Activated T-cell treated with anti-CD3 and anti-CD28 coated beads, Interleukin-2, amount 50 U/mL, for 1 hour (primary cell): ENCODE measurements at places on chromosomes 16 and 17.

DNA sequence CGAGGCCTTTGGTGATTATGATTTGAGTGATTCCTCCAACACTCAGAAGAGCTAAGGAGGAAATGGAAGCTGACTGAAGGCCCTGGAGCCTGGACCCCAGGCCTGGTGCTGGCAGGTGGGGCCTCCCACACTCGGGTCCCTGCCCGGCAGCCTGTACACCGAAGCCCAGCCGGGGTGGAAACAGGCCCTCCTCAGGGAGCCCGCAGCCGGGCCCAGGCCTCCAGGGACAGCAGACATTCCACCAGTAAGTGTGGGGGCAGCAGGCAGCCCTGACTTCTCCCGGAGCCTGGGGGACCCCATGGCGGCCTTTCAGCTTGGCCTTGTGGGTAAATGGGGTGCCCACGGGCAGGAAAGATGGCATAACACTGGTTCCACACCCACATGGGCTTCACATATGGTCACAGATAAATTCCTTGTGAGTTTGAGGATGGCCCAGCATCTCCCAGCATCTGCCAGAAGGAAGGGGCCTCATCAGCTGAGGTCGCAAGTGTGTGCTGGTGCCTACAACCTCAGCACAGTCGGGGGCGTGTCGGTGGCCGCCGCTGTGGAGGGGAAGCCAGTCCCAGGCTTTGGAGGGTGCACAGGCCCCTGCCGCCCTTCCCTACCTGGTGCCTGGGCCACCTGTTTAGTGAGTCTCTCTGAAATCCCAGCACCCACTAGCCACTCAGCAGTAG, 29.2 kb upstream of the SLC38A10 start:
- no peak for DNase-seq

DNA sequence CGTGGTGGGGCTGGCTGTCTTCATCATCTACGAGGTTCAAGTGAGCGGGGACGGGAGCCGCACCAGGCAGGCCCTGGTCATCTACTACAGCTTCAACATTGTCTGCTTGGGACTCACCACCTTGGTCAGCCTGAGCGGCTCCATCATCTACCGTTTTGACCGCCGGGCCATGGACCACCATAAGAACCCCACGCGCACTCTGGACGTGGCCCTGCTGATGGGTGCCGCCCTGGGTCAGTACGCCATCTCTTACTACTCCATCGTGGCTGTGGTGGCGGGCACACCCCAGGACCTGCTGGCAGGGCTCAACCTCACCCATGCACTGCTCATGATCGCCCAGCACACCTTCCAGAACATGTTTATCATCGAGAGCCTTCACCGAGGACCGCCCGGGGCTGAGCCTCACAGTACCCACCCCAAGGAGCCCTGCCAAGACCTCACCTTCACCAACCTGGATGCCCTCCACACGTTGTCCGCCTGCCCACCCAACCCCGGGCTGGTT, 5.1 kb upstream of the OTOP3 start:
- DNase-seq: no peak

GRCh38 chr16:9518051-9518450, 426.6 kb downstream of the HAPSTR1 start:
- DNase-seq: no peak

GRCh38 chr16:57016301-57016700, 26.9 kb downstream of the NLRC5 start:
- DNase-seq: no peak

DNA sequence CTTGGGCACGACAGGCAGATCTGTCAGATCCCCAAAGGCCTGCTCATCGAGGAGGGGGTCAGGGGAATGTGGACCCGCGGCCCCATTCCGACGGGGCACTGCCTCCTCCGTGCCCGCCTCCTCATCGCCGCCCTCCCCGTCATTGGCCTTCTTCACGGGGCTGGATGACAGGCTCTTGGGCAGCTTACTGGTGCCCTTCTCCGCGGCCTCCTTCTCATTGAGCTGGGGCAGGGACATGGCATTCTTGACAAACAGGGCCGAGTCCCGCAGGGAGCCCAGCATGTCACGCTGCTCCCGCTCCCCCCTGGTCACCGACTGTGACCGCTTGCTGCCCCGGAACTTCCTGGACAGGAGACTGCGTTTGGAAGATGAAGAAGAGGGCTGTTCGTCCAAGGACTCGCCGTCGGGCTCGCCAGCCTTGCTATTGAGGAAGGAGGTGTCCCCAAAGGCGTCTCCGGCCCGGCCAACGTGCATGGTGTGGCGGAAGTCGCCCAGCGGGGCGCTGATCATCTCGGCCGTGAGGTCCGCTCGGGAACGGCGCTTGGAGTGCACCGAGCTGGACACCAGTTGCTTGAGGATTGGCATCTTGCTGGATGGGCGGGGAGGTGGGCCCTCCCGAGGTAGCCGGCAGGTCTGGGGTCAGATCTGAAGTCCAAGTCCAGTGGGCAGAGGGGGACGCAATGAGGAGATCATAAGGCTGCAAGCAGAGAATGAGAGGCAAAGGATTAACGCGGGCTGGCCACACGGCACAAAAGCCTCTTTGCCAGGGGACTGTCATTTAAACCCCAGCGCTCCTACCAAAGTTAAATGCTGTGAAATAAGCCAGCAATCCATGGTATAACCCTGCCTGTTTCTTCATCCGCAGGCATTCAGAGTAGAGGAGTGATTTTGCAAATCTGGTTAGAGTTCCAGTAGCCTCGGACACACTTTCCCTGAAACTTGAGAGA, 24.5 kb upstream of the CPSF4L start:
- DNase-seq: no peak

- DNase-seq: no peak
These were observed 4.7 kb upstream of the ABCC11 start for GRCh38 chr16:48252013-48252412.

- peak; percentile 64 for DNase-seq
These were observed 51.5 kb upstream of the MGAT5B start for GRCh38 chr17:76816590-76817135.

DNA sequence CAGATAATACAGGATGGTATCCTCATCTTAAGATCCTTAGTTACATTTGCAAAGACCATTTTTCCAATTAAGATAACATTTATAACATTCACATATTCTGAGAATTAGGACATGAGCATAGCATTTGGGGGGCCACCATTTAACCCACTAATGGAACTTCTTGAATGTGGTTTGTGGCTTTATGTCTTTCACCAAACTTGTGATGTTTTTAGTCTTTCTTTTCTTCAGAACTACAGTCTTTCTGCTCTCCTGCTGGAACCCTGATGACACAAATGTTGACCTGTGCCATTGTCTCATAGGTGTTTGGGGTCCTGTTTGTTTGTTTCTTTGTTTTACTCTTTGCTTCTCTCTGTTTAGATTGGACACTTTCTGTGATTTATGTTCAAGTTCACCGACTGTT, 23.2 kb downstream of the COX11 start:
- DNase-seq: no peak

DNA sequence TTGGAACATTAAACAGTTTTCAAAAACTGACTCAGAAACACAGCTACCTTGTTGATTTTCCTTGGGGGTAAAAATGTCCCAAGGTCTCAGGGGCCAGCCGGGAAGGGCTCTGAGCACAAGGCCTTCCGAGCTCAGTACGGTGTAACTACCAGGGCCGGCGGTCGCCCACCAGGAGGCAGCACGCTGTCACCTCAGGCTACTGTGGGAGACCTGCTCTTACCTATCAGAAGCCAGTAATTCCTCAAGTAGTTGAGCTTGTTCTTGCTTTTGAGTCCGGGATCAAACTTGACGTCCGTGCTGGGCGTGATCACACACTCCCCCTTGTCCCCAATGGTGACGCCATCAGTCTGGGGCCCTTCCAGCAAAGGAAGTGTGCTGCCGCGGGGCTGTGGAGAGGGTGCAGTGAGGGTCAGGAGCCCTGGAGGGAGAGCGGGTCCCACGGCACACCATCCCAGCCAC, 43.4 kb upstream of the ICAM2 start:
- DNase-seq: peak; percentile 55

DNA sequence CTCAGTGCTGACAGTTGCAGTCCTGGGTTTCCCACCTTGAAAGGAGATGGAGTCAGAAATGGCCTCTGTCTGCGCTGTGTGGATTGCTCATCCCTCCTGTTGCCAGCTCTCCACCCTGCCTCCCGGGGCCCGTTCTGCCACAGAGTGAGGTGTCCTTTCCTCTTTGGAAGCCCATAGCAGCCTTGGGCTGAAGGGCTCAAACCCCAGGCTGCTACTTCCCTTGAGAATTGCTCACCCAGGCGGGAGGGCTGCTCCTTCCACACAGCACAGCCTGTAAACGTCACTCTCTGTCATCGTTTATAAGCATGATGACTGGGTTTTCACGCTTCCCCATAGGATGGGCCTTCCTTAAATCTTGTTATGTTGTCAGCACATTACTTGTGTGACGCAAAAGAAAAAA, 62.7 kb downstream of the FOXK2 start:
- no peak for DNase-seq

DNA sequence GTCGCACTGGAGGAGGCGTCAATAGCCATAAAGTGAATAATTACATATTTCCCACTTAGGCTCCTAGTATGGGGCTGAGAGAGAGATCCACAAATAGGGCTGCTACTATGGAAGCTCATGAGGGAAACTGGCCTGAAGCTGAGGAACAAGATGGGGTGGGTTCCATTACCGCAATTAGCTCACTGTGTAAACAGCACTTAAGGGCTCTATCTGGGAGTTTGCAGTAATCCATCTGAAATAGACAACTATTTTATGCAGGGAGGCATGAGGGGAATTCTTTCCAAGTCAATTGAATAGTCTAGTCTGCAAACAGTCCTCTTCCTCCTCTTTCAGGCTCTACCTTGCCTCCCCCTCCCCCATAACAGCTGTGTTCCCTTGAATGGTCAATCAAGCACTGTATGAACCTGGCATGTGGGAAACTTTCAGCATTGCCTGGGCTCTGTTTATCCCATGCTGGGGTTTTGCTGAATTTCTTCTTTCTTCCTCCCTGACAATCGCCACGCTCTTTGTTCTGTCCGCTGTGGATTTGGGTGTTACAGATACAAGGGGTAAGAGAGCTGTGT, 56.1 kb upstream of the MAF start:
- DNase-seq: no peak

GRCh38 chr17:39118674-39119419, 32.6 kb downstream of the PLXDC1 start:
- DNase-seq: no peak

- no peak for DNase-seq
These were observed 14.7 kb upstream of the BCAR1 start for GRCh38 chr16:75265911-75266701.

GRCh38 chr17:41777574-41778188, 8.8 kb downstream of the JUP start:
- DNase-seq: no peak

- DNase-seq: no peak
These were observed 1.2 kb upstream of the LITAFD start for GRCh38 chr16:8880839-8881510.

- no peak for DNase-seq
These were observed 66.0 kb downstream of the GNAO1 start for GRCh38 chr16:56257239-56257638.

GRCh38 chr17:11122908-11123307, 118.1 kb upstream of the SHISA6 start:
- no peak for DNase-seq

DNA sequence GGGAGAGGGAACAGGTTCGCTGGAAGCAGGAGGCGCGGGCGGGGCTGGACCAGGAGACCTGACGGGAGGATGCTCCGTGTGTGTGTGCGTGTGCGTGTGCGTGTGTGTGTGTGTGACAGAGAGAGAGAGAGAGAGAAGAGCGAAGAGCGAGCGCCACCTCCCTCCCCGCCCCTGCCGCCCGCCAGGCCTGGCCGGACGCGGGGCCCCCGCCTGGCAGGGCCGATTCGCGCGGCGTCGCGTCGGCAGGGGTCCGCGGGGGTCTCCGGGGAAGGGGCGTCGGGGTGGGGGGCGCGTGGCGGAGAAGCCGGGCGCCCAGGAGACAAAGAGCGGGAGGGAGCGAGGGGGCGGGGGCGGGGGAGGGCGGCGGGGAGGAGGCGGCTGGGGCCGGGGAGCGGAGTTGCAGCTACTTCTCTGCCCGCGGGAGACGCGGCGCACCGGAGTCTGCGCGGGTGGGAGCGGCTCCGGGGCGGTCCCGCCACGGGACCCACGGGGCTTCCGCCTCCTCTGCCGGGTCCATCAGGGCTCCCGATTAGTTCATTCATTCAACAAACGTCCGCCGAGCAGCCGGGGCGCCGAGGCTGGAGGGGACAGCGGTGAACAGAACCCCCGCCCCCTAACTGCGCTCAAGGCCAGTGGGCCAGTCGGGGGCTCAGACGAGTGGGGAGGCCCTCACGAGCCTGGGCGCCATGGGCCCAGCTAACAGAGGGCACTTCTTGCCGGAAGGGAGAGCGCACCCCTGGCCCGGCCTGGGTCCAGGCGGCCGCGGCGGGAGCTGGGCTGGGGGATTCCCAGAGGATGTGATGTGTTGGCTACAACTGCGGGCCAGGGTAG, at the start of gene SAMD14:
Gene SAMD14 (minus strand): TSS at position 433 of the 831 bp plus-strand sequence. CDS start 5,201 bp downstream, outside the sequence.
- DNase-seq: peak; percentile 68

DNA sequence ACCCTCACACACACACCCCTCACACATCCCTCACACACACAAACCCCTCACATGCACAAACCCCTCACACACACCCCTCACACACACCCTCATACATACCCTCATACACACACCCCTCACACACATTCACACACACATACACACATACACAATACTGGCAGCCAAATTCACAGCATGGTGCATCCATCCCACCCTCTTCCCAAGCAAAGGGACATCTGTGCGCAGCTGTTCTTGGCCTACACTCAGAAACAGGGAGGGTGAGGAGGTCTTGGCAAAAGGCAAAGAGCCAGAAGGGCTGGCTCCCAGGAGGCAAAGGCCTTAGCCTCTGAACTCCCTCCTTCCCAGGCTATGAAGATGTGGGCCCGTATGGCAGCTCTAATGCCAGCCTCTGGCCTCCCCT, 23.4 kb downstream of the C17orf67 start:
- DNase-seq: no peak
